Stimulated activated CD8-positive, alpha-beta memory T cell treated with anti-CD3 and anti-CD28 coated beads, Interleukin-15, amount 100 ng/mL, for 1 hour (primary cell): ENCODE measurements at places on chromosomes 2 and 18.

DNA sequence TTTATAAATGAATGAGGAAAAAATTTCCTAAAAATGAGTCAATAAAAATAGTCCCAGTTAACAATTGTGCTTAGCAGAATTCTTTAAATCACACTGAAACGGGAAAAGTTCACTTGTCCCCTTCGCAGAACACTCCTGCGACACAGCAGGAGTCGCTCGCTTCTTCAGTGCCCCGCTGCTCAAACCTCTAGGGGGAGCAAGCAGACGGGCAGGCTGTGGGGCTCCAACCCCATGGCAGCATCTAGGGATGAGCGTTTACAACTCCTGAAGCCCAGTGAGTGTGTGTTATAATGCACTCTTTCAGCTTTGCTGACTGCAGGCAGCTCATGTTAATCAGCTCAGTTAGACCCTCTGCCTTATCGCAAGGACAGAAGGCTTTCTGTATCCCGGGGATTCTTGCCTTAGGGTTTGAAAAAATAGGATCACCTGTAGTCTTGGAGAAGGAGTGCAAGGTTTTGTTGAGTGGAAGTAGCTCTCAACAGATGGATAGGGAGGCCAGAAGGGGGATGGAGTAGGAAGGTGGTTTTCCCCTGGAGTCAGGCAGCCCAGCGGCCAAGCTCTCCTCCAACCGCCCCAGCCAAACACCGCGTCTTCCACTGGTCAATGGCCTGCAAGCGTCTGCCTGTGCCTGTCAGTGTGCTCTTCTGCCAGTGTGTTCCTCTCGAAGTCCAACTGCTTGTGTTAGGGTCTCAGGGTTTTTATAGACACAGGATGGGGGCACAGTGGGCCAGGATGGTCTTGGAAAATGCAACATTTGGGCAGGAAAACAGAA is 1977.7 kb upstream of the LRRTM1 start:
- DNase-seq = no peak

DNA sequence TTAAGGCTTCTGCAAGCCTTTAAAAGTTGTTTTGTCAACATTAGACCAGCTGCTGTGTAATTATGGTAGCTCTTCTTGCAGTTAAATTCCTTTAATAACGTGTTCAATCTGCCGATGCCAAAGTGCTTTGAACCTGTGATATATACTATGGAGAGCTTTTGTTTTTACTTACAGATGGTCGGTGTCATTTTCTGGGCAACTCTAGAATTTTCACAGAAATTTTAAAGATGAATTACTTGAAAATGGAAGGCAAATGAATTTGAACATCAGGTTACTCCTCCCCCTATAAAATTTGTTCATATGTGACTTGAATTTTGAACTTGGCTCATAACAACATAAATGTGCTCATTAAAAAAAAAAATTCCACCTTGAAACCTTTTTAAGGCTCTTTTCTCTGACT is 23.0 kb downstream of the LYPD6 start:
- DNase-seq = no peak

DNA sequence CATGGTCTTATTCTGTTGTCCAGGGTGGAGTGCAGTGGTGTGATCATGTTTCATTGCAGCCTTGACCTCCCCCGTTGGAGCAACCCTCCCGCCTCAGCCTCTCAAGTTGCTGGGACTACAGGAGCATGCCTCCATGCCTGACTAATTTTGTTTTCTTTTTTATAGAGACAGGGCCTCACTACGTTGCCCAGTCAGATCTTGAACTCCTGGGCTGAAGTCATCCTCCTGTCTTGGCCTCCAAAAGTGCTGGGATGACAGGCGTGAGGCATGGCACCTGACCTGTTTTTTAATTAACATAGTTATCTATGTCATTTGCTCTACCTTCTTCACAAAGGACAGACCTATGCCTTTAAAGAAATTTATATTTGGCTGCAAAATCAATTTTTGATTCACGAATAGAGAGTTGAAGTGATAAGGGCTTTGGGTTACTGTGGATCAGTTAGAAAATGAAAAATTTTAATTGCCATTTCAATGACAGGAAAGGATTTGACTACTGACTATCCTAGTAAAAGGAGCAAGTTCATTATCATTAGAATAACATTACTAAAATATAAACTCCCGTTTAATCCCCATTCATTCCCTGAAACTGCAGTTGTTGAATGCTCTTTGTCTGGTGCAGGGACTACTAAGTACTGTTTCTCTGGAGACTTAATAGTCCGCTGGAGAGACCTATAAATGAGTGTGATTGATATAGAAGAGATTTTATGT is 3.7 kb downstream of the RNF138 start:
- DNase-seq = no peak

DNA sequence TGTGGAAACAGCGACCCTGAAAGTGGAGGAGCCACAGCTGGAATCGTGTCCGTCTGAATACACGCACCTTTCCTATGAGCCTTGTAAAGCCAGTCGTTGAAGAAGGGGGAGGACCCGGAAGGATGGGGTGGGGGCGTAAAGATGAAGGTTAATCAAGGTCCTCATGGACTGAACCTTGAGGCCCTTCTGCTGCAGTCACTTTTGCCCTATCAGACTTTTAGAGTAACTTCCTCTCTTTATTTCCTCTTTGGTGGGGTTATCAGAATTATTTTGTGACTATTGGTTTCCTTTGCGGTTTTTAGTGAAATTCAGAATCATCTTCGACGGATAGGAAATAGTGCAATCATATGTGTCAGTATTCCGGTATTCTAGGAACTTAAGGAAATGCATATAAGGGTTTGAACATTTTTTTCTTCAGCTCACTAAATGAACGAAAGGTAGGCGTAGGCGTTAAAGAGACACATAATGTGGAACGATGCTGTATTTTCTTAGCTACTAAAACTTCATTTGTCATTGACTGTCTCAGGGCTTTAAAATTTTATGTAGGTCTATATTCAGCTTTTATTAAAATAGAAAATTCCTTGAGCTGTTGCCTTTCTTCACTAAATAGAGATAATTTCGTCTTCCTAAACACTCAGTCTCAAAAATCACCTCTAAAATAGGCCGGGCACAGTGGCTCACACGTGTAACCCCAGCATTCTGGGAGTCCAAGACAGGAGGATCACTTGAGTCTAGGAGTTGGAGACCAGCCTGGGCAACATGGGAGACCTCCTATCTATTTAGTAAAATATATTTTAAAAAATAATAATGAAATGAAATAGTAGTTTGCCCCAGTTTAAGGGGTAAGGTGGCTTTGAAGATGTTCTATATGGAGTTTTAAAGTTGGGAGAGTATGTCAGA is 1.4 kb upstream of the YES1 start:
- peak; percentile 39 for DNase-seq

GRCh38 chr2:96789245-96789617 is 26.8 kb upstream of the CNNM3 start:
- DNase-seq = no peak

DNA sequence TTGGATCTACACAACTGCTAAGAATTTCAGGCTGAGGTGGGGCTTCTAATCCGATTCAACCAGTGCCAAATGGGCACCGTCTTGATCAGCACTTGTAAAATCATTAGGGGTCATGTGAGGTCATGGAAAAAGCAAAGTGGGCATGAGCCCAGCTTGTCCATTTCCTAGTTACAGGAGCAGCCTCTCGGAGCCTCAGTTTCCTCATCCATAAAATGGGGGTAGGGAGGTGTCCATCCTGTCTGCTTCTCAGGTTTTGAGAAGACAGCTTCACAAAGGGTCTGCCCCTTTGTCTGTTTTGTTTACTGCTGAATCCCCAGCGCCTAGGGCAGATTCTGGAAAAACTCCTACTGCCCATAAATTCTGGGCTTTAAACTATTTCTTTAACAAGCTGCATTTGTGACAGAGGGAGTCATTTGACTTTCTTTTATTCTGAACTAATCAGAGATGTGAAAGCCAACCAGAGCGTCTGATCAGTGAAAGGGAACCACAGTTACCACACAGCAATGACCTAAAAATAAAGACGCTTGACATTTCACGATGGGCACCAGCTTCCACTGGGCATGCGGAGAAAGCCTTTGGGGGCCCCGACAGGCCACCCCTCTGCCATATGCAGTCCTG is 38.9 kb downstream of the DNMT3A start:
- DNase-seq = no peak

- DNase-seq = no peak
Measured at GRCh38 chr2:109466674-109467575, 146.8 kb downstream of the SEPTIN10 start.
